Sigmoid colon (tissue), 7 donors: ENCODE measurements at places on chromosomes 7 and 10. TPM values are rescaled to one million over a fixed set of nuclear protein-coding genes. Genes with fewer than 3 reads are reported as not detected.

Gene SPDYE2
- not detected for total RNA-seq

DNA sequence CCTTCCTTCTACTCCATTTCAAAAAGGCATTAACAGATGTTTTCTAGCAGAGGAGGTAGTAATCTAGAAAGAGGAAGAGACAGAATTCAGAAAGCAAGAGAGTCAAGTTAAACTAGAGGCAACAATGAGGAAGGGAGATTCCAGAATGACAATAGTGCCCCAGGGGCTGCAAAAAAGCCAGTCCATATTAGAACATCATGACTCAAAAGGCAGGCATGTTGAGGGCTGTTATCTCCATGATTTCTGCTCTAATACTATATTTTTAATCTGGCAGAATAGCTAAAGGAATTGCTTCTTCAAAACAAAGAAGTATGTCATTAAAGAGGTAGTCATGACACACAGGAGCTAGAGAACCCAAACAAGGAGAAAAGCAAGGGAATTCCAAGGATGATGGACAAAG, 599.6 kb downstream of the INHBA start:
- H3K4me1 ChIP-seq: no peaks in the 10 kb centered on the region
- H3K36me3 ChIP-seq: no peaks in the 10 kb centered on the region
- no peak overlapping the region for H3K27ac ChIP-seq
- H3K4me3 ChIP-seq: no peak overlapping the region

GRCh38 chr10:101564490-101564991, 23.5 kb downstream of the POLL start:
- no peak overlapping the region for H3K4me3 ChIP-seq
- H3K4me1 ChIP-seq: peaks cover 11% of the 10 kb centered on the region
- H3K36me3 ChIP-seq: no peaks in the 10 kb centered on the region

Gene PNLIPRP3
- total RNA-seq: 0.54 TPM

Gene CYP3A4
- total RNA-seq: not detected

Gene CDHR3
- 16.1 TPM for total RNA-seq

DNA sequence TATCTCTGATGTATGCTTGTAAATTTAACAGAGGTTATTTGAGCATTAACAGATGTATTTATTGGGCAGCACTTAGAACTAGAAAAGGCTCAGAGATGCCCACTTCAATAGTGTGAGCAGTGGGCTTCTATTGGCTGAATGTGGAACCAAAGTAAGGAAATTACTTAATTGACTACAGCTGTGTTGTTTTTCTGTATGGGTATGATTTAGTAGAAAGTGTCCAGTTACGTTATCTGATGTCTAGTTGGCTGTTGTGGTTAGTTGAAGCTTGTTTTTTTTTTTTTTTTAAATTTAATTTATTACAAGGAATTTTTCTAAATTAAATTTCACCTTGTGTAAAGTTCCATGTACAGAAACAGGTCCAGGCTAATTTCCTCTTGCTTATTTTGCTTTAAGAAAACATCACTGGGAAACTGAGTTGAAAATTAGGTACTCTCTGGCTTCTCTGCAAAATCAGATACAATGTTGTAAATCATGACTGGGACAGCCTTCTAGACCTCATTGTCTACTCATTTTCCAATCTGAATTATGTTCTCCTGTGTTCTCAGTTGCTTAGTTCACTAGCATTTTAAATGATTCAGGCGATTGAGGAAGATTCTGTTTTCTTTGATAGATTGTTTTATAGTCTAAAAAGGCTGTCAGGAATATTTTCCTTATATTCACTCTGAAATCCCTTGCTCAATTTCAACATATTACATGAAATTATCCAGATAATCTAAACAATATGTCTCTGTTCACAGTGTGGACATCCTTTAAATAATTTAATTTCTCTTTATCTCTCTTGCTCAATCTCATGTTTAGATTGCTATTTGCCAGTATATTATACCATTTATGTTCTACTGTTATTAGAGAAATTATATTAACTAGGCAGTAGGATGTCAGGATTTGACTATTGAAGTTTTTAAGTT, 53.0 kb downstream of the PHF14 start:
- H3K36me3 ChIP-seq: peaks cover 5% of the 10 kb centered on the region
- no peaks in the 10 kb centered on the region for H3K27me3 ChIP-seq
- H3K27ac ChIP-seq: no peak overlapping the region
- H3K4me1 ChIP-seq: no peaks in the 10 kb centered on the region

- no peak overlapping the region for H3K4me3 ChIP-seq
- no peak overlapping the region for H3K27ac ChIP-seq
- peaks cover 12% of the 10 kb centered on the region for H3K4me1 ChIP-seq
- H3K36me3 ChIP-seq: peaks cover 95% of the 10 kb centered on the region
- no peaks in the 10 kb centered on the region for H3K27me3 ChIP-seq
- peak; percentile 39 for DNase-seq
Measured at GRCh38 chr7:74193054-74193453, 16.8 kb upstream of the LAT2 start.

DNA sequence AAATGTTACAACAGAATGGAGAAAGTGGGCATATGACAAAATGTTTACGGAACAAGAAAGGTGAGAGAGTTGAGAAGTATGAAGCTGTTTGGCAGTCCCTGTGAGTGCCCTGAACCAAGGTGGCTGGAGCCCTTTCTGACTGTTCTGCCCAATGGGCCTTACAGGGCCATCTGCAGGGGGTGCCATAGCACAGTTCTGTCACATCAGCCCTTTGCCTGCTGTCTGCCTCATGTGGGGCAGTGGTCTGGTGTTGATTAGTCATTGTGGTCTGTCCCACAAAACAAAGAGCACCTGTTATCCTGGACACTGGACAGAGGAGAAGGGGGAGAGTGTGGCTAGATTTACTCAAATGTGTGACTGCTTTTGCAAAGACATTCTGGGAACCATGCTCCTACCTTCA, 51.5 kb upstream of the OSBPL3 start:
- H3K27ac ChIP-seq: no peak overlapping the region
- DNase-seq: no peak
- H3K36me3 ChIP-seq: no peaks in the 10 kb centered on the region
- H3K27me3 ChIP-seq: no peaks in the 10 kb centered on the region

Gene SORCS3
- total RNA-seq: 0.33 TPM

Gene LARP4B
- total RNA-seq: 57.6 TPM

Gene HIF1AN
- total RNA-seq: 13.2 TPM

GRCh38 chr7:15015545-15016314, 113.2 kb upstream of the DGKB start:
- H3K4me1 ChIP-seq: peaks cover 13% of the 10 kb centered on the region
- DNase-seq: no peak
- H3K36me3 ChIP-seq: no peaks in the 10 kb centered on the region
- no peak overlapping the region for H3K27ac ChIP-seq

Gene CEP55
- total RNA-seq: 1.4 TPM

DNA sequence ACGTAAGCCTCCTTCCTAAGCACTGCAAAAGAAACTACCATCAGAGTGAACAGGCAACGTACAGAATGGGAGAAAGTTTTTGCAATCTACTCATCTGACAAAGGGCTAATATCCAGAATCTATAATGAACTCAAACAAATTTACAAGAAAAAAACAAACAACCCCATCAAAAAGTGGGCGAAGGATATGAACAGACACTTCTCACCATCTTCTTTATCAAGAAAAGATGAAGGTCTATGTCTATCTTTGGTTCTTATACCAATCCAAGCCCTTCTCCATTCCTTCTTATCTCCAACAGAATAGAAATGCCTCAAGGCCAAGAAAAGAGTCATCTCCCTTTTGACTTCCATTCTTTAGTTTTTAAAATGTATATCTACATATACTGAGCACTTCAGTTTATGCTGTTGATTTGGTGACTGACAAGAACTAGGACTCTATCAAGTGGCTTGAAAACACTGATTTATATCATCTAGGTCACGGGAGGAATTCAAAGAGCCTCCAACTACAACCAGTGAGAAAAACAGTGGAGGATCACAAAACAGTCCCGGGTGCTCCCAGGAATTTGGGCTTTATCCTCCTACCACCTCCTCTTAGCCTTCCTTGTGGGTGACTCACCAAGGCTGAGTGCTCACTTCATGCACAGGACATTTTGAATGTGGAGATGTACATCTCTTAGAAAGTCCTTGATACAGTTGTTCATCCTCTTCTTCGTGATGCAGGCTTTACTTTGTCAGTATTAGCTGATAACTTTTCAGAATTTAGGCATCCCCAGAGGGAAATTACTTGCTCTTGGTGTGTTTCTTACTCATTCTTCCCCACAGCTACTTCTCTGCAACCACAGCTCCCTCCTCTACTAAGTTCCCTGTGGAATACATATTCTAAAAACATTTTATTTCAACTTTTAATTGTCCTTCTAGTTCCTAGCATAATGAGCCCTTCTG, 15.4 kb downstream of the TAS2R41 start:
- DNase-seq: no peak
- no peaks in the 10 kb centered on the region for H3K36me3 ChIP-seq
- no peaks in the 10 kb centered on the region for H3K4me1 ChIP-seq
- H3K4me3 ChIP-seq: no peak overlapping the region

GRCh38 chr10:114313139-114313538, 74.1 kb downstream of the VWA2 start:
- no peaks in the 10 kb centered on the region for H3K4me1 ChIP-seq
- H3K27ac ChIP-seq: no peak overlapping the region

Gene LBX1
- not detected for total RNA-seq

- no peaks in the 10 kb centered on the region for H3K27me3 ChIP-seq
- H3K4me3 ChIP-seq: peak overlapping the region; percentile 67
- DNase-seq: no peak
- peaks cover 44% of the 10 kb centered on the region for H3K4me1 ChIP-seq
- H3K36me3 ChIP-seq: no peaks in the 10 kb centered on the region
Measured at GRCh38 chr10:88953662-88954061, 1.1 kb upstream of the ACTA2 start.

Gene FOXI2
- total RNA-seq: not detected

- no peak for DNase-seq
- H3K4me1 ChIP-seq: peaks cover 8% of the 10 kb centered on the region
- no peak overlapping the region for H3K27ac ChIP-seq
- H3K27me3 ChIP-seq: no peaks in the 10 kb centered on the region
Measured at GRCh38 chr7:131625817-131626372, 69.5 kb upstream of the PODXL start.

Gene BTAF1
- total RNA-seq: 45.5 TPM

DNA sequence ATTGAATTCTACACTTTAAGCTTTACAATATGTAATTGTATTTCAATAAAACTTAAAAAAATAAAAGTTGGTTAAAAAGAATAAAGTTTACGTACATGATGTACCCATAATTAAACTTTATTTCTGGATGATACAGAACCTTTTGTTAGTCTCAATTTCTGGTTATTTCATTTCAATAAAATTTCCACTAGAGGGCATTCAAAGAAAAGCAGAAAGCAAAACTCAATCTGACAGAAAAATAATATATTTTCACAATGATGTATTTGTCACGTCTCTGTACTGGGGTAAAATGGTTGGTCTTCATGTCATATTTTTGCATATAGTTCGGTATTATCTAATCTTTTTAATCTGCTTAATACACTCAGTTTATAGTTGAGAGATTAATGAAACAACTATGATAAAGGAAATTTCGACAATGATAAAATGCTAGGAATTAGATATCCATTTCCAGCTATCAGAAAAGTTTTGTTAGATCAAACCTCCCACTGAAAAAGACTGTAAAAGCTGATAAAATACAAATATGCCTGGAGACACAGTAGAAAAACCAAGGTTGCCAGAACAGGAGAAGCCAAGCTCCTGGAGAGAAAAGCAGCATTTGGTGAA, 27.4 kb downstream of the ASZ1 start:
- no peak for DNase-seq
- no peaks in the 10 kb centered on the region for H3K36me3 ChIP-seq
- no peak overlapping the region for H3K4me3 ChIP-seq
- H3K4me1 ChIP-seq: no peaks in the 10 kb centered on the region

Gene TBC1D12
- 16.9 TPM for total RNA-seq

Gene FAM171A1
- 4.3 TPM for total RNA-seq

- H3K27me3 ChIP-seq: no peaks in the 10 kb centered on the region
- H3K4me3 ChIP-seq: no peak overlapping the region
- no peaks in the 10 kb centered on the region for H3K36me3 ChIP-seq
Measured at GRCh38 chr7:22587322-22587721, 87.3 kb upstream of the STEAP1B start.

GRCh38 chr7:157138424-157139110, at the start of gene UBE3C:
UBE3C (plus strand) TSS chr7:157138926; CDS start chr7:157139273, 347 bp downstream.
- peak within 1 kb of the TSS; percentile 80 for H3K4me3 ChIP-seq
- DNase-seq: peak; percentile 93
- H3K27ac ChIP-seq: peak within 1 kb of the TSS; percentile 88
- no peaks in the 10 kb centered on the region for H3K36me3 ChIP-seq
- H3K27me3 ChIP-seq: no peaks in the 10 kb centered on the region
- peaks cover 24% of the 10 kb centered on the region for H3K4me1 ChIP-seq

Gene ZNF239
- total RNA-seq: 6.2 TPM

GRCh38 chr10:22644222-22644621, 70.2 kb downstream of the PIP4K2A start:
- H3K27me3 ChIP-seq: no peaks in the 10 kb centered on the region
- no peak for DNase-seq
- H3K4me1 ChIP-seq: peaks cover 4% of the 10 kb centered on the region
- H3K4me3 ChIP-seq: no peak overlapping the region
- H3K27ac ChIP-seq: no peak overlapping the region

DNA sequence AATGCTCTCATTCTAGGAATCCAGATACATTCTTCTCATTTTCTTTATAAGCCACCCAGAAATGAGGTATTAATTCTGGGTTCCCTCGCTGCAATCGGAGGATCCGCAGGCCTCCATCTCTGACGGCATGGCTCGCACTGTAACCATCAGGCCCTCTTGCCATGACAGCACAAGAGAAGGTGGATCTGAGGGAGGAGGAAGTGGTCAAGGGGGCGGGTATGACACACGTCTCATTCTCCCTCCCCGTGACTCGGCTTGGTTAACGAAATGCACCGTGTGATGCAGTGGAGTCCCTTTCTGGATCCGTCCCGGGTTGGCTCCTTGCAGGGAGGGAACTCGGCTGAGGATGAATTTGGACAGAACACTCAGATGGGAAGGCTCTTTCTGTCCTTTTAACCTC, 280.2 kb downstream of the TCERG1L start:
- no peaks in the 10 kb centered on the region for H3K4me1 ChIP-seq
- H3K4me3 ChIP-seq: no peak overlapping the region
- DNase-seq: peak; percentile 24
- peaks cover 3% of the 10 kb centered on the region for H3K27me3 ChIP-seq
- no peak overlapping the region for H3K27ac ChIP-seq
- H3K36me3 ChIP-seq: no peaks in the 10 kb centered on the region

- H3K27me3 ChIP-seq: no peaks in the 10 kb centered on the region
- no peak for DNase-seq
- H3K4me3 ChIP-seq: no peak overlapping the region
- no peaks in the 10 kb centered on the region for H3K4me1 ChIP-seq
- H3K27ac ChIP-seq: no peak overlapping the region
Measured at GRCh38 chr10:82969405-82969804, 1094.4 kb downstream of the NRG3 start.

Gene NKX2-3
- 33.1 TPM for total RNA-seq

Gene PODXL
- total RNA-seq: 23.2 TPM

Gene TEX47
- total RNA-seq: not detected
